ENCODE measurements at places on chromosomes 6 and 20.

DNA sequence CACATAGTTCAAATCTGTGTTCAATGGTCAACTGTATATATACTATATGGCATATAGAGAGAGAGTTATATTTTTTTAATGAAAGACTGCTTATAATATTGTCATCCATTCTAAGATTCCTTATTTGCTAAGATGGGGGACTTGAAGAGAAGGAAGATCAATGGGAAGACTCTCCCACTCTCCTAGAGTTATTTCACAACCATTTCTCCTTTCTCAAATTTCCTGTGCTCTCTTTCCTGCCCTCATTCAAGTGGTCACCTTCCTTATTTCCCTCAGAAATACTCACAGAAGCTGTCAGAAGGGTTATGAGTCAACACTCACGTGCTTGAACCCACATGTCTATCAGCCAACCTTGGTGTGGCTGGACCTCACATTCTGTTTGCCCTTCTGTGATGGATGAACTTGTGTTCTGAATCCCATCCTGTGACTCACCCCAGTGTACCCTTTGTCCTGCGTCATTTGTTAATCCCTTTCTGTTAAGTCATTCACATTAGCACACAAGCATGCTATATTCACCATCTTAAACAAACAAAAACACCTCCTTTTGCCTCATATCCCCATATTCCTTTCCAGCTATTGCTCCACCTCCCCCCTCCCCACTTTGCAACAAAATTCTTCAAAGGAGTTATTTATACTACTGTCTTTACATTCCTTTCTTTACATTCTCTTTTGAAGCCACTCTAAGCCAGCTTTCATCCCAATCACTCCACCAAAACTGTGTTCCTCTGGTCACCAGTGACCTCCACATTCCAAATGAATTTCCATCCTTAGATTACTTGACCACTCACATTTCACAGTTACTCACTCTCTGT, 279.3 kb upstream of the TCF21 start:
- no peak for DNase-seq

DNA sequence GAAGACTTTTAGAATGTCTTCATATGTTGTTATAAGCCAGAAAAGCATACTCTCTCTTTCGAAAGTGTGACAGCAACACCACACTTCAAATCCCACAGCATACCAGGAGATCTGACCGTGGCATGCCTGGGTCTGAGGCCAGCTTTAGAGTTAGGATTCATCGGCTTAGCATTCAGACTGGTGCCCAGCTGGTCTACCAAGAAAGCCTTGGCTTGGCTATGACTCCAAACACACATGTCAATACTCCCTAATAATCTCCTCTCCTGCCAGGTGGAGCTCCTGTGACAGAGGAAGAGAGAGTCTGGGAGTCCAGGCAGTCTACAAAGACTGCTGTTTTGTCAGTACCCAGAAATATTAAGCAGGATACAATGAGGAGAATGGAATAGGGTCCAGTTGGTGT, 77.1 kb upstream of the MAN1A1 start:
- DNase-seq: no peak

GRCh38 chr20:23745247-23745646, 5.5 kb downstream of the CST1 start:
- DNase-seq: no peak

- DNase-seq: no peak
Measured at GRCh38 chr6:152124429-152125074, 317.1 kb downstream of the ESR1 start.

- DNase-seq: no peak
Measured at GRCh38 chr20:63542031-63542559, 4.9 kb upstream of the PTK6 start.

- DNase-seq: no peak
Measured at GRCh38 chr6:31493875-31494694, 3.9 kb upstream of the MICB start.

DNA sequence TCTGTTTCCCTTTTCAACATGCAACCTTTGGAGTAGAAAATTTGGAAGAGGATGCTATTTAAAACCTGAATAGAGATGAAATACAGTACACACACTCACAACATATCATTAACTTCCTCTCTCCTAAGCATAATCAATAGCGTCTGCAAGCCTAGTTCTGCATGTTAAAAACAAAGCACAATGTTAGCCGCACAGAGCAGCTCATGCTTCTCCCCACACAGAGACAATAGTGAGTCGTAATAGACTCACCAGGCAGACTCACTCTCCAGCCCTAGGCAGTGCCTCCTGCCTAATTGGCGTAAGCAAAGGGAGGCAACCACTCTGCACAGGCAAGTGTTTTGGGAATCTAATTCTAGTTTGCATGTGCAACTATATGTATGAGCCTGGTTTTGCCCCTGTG, 45.8 kb upstream of the ARID1B start:
- no peak for DNase-seq

DNA sequence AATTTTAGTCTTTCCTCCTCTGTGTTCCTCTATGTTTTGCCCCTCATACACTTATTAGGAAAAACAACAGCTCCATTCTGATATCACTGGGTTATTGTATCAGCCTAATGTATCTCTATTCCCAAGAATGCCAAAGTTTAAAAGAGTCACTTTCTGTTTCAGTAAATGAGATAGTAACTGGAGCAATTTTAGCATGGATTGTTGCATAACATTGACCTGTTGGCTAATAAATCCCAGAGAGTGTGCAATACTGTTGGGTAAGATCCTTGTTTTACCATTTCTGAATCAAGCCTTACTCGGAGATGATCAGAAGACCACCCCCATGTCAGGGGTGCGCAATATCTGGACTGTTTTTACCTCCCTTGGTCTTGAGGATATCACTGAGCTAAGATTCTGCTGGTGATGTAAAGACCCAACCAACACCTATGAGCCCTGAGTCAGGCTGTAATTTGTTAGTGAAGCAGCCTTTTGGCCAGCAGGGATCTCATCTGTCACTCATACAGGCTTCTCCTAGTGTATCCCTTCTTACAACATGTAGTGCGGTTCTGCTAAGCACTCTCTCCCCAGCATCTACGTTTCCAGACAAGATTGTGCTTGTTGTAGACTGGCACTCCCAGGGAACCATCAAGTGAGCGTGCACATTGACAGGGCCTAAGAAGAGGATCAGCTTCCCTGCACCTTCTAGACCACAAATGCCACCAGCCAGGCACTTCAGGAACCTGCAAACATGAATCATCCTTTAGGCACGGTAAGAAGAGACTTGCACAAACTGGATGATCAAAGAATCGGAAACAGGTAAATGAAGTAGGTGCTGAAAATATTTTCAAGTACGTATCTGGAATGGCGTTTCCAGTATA, 11.5 kb upstream of the IPCEF1 start:
- no peak for DNase-seq

DNA sequence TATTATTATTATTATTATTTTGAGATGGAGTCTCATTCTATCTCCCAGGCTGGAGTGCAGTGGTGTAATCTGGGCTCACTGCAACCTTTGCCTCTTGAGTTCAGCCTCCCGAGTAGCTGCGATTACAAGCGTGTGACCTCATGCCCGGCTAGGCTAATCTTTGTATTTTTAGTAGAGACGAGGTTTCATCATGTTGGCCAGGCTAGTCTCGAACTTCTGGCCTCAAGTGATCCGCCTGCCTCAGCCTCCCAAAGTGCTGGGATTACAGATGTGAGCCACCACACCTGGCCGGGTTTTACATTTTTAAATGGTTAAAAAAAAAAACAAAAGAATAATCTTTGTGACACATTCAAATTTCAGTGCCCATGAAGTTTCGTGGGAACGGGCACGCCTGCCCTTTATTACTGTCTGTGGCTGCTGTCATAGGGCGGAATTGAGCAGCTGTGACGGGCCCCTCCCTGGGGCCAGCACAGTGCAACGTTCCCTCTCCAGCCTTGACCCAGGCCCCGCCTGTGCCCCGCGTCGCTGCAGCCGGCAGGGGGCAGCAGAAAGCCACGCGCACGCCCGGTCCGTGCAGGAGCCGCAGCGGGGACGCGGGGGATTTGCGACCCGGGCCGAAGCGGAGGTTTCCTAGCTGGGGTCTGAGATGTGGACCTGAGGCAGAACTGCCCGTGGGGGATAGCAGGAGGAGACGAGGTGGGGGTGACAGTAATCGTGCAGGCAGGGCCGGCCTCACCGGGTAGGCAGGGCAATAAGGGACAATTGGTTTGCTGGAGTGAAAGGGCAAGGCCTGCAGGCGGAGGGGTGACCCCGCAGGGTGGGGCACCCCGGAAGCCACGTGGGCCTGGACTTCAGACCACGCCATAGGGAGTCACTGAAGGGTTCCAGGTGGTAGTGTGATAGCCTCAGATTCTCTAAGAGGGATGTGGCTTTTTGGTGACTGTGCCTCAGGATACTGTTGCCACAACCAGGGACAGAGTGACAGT, 54.3 kb downstream of the SYTL3 start:
- peak; percentile 23 for DNase-seq

DNA sequence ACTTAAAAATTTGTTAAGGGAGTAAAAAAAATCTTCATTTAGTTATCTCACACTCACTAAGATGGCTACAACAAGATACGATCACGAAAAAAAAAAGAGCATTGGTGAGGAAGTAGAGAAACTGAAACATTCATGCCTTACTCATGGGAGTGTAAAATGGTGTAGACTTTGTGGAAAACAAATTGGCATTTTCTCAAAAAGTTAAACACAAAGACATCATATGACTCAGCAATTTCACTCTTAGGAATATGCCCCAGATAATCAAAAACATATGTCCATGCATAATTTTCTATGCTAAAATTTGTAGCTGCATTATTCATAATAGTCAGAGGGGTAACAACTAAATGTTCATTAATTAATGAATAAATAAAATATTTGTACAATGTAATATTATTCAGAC, 120.9 kb upstream of the IRAK1BP1 start:
- DNase-seq: no peak

DNA sequence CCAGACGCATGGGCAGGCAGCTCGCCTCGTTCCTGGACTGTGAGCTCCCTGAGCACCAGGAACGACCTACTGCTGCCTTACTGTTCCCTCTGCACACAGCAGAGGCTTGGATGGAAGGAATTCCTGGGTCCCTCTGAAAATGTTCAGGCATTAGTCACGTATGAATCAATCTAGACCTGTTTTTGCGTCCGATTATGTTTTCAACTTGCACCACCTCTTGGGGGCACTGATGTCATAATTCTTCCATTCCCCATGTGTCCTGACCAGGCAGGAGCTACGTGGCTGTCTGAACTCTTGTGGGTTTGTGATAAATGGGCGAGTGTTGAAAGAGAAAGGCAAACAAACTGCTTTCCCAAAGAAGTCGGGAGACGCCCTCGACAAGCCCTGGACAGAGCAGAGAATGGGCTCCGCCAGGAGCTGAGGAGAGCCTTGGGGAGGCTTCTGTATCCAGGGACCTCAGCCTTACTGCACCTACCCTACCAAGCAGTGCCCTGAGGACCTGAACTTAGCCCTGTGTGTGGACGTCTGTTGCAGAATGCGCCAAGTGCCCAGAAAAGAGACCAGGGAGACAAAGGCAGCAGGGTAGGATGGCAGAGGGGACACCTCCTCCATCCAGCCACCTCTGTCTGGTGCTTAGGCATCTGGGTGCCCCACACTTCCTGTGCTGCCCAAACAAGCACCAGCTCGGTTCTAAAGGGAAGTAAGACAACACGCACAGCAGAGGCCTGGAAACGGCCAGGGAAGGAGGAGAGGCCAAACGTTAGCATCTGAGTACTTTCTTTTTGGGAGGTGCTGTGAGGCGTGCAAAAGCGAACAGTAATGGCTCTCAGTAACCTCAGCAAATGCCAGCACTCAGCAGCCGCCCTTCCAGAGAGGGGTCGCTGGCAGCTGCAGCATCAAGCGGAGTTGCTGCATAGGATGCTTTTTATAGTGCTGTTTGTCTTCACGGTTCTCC, 124.2 kb downstream of the LY86 start:
- DNase-seq: no peak

GRCh38 chr6:4059115-4059777, 19.7 kb downstream of the FAM217A start:
- no peak for DNase-seq

DNA sequence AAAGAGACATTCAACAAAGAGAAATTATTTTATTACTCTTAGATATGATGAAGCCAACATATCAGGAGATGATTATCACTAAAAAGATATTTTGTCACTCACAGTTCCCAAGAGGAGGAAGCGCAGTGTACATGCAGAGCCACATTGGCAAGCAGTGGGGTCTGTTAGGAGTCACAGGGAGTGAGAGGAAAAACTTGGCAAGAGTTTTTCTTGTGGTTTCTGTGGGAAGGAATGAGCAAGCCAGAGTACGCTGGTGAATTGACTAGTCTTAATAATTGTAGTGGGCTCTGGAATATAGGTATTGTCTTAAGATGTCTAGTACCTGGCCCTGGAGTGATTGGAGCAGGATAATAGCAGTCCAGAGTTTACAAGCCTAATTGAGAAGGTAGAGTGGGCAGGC, 1095.2 kb downstream of the GRIK2 start:
- no peak for DNase-seq

- no peak for DNase-seq
Measured at GRCh38 chr6:116971959-116972358, 94.9 kb downstream of the RFX6 start.

- DNase-seq: no peak
Measured at GRCh38 chr20:33299111-33299603, 16.1 kb downstream of the BPIFB1 start.

DNA sequence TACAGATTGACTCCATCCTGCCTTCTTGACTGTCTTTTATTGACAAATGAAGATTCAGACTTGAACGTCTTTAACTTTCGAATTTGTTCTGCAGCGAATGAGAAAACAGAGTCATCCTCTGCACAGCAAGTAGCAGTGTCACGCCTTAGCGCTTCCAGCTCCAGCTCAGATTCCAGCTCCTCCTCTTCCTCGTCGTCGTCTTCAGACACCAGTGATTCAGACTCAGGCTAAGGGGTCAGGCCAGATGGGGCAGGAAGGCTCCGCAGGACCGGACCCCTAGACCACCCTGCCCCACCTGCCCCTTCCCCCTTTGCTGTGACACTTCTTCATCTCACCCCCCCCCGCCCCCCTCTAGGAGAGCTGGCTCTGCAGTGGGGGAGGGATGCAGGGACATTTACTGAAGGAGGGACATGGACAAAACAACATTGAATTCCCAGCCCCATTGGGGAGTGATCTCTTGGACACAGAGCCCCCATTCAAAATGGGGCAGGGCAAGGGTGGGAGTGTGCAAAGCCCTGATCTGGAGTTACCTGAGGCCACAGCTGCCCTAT, 12.2 kb downstream of the BRD2 start:
- no peak for DNase-seq

DNA sequence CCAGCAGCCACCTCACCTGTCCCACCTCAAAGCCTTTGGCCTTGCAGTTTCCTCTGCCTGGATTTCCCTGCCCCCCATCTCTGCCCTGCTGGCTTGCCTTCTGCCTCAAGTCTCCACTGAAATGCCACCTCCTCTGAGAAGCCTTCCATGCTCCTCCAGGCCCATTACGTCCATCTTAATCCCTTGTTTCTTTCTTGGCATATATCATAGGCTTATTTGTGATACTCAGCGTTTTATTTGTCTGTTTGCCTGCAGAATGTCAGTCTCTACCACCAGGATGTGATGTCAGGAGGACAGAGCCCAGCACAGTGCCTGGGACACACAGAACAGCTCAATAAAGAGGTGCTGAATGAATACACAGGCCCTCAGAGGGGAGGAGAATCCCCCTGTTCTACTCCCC, 24.4 kb upstream of the TLDC2 start:
- DNase-seq: no peak
